ENCODE measurements at places on chromosomes 7 and 10.
A peak's percentile ranks its signal among the peaks of the same experiment; 100 is the strongest.

DNA sequence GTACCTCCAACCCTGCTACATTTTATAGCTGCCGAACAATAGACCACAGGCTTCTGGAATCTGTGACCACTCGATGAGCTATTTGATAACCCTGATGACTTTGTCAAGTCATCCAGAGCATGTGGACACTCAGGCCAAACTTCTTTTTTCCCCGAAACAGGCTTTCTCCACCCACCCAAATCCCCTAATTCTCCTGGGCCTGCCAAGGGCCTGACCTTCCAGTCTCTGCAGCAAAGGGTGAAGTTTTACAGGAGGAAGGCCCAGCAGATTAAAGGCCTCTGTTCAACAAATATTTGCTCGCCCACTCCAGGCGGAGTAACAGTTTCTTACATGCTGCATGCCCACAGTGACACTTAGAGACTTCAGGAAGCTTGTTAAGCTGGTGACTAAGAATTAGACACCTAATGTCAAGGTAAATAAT, 2.0 kb downstream of the JCAD start:
- no peak for DNase-seq

- no peak for DNase-seq
These were observed 144.7 kb upstream of the SEMA3A start for GRCh38 chr7:84339306-84339705.

DNA sequence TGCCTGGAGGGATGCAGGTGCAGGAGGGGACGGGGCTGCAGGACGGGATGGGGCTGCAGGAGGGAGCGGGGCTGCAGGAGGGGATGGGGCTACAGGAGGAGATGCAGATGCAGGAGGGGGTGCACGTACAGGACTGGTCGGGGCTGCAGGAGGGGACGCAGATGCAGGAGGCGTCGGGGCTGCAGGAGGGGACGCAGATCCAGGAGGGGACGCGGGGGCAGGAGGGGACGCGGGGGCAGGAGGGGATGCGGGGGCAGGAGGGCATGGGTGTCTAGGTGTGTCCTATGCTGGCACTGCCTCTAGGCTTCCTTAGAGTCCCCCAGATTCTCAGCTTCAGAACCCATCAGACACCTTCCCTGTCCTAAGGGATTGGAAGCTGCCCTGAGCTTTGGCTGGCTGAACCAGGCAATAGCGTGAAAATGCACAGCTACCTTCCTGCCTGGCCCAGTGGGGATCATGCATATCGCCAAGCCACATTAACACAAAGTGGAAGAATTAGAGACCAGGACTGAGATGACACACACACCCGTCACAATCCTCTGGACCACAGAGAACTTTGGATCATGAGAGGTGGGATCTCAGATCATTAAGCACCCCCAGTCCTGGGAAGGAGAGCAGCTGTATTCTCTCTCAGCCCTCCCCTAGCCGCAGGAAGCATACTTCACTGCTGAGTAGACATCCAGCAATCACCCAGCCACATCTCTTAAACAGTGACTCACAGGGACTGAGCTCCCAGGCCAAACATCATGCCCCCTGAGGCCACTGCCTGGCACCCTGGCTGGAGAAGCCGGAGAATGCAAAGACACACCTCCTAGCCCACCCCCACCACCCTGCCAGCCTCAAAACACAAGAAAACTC, 67.3 kb downstream of the VWA2 start:
- peak; percentile 87 for DNase-seq

DNA sequence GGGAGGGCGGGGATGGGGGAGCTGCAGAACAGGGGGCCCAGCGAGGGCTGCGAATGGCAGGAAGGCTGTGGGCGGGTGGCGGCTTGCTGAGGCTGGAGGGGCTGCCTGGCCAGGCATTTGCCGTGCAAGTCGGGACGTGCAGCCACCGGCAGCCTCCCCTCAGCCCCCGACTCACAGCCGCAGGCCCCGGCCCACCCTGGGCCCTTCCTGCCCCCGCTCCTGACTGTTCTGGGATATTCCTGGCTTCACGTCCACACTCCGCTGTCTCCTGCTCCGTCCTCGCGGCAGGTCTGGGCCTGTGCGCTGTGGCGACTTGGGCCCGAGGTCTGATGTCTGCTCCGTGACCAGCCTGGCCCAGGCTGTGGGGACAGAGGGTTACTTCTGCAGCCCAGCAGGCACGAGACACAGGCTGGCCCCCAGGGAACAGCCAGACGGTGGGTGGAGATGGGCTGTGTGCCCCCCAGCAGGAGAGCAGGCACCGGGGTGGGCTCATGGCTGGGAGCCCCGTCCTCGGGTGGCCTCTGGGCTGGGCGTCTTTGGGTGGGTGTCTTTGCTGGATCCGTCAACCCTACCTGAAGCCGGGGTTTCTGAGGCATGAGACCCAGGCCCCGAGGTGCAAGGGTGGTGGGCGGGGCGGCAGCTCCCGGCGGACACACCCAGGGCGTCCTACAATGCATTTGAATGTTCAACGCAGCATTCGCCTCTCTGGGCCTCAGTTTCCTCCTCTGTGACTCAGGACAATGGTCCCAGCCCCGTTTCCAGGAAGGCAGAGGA, 86.5 kb downstream of the FOXL3 start:
- no peak for DNase-seq

DNA sequence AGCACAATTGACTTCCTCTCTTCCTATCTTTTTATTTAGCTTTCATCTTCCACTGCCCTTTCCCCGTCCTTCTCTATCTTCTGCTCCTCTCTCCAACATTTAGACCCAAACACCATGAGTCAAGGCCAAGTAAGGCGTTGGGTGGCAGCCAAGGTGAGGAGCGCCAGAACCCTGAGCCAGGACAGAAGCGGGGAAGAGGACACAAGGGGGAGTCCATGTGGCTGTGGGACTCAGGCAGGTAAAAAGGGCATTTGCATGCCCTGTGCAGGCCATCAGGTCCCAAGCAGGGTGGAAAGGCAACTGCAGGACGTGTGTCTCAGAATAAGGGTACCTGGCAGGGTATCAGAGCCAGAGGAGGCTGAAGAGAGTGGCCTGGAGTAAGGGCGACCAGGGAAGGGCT, 192.4 kb upstream of the PFKP start:
- DNase-seq: no peak

DNA sequence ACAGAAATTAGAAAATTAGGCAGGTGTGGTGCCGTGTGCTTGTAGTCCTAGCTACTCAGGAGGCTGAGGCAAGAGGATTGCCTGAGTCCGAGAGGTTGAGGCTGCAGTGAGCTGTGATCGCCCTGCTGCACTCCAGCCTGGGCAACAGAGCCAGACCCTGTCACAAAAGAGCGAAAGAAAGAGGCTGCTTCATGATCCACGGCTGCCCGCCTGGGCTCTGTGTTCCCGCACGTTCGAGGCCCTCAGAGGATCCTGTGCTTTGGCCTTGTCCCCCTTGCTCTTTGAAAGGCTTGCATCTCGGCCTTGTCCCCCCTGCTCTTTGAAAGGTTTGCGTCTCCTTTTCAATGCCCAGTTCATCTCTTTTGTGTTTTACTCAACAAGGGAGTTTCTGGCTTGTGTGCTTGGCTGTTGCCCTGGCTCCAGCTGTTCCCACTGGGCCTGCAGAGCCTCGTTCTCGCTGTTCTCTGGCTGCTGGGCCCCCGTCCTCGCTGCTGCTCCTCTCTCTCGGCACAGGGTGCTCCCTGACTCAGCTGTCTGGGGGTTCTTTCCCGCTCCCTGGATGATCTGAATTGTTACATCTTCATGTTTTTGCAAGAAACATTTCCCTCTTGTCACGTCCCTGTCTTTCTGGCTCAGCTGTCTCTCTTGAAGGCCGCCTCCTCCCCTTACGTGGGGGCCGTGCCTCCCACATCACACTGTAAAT, 45.1 kb upstream of the INPP5A start:
- no peak for DNase-seq

DNA sequence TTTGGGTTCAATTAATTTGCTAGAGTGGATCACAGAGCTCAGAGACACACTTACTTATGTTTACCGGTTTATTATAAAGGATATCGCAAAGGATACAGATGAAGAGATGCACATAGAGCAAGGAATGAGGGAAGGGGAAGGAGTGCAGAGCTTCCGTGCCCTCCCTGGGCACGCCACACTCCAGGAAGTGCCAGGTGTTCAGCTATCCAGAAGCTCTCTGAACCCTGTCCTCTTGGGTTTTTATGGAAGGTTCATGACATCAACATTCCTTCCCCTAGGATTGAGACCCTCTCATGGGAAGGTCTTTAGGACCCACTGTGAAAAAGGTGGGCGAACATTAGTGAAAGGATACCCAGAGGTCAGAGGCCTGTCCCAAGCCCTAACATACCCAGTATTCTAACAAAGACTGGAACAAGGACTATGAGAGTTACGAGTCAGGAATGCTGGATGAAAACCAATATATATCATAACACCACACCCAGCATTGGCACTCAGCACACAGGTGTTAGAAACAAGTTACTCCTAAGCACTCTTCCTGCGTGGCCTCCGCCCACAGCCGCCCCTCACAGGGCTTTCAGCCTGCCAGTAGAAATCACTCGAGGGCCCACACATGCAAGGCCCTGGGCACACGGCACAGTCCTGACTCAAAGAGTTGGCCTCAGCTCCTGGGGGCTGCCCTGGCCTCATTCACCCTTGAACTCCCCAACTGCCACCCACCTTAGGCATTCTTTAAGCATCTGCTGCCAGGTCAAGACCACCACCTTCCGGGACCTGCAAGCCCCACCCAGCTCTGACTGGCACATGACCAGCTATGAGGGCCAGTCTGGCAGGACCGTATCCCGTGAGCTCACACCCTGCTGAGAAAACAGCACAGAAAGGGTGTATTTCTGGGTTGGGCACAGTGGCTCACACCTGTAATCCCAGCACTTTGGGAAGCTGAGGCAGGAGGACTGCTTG, 5.6 kb upstream of the AIFM2 start:
- DNase-seq: no peak

- no peak for DNase-seq
These were observed 24.2 kb downstream of the SORBS1 start for GRCh38 chr10:95536894-95537541.

DNA sequence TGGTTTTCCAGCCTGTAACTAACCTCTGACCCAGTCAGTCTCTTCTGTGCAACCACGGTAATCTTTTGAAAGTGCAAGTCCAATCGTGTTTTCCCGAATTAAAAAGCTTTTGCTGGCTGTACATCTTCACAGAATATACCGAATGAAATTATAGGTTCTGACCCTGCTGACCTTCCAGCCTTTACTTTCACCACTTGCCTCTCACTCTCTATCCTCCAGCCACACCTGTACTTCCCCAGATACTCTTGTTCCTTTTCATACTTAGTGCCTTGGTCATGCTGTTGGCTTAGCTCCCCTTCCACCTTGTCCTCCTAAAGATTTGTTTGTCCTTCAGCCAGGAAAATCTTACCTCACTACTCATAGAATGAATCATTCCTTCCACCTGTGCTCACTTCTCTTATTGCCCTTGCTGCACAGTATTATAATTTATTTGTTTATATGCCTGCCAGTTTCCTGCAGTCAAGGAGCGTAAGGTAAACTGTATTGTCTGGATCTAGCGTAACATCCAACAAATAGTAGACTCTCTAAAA, 2.3 kb upstream of the PNPLA8 start:
- no peak for DNase-seq

DNA sequence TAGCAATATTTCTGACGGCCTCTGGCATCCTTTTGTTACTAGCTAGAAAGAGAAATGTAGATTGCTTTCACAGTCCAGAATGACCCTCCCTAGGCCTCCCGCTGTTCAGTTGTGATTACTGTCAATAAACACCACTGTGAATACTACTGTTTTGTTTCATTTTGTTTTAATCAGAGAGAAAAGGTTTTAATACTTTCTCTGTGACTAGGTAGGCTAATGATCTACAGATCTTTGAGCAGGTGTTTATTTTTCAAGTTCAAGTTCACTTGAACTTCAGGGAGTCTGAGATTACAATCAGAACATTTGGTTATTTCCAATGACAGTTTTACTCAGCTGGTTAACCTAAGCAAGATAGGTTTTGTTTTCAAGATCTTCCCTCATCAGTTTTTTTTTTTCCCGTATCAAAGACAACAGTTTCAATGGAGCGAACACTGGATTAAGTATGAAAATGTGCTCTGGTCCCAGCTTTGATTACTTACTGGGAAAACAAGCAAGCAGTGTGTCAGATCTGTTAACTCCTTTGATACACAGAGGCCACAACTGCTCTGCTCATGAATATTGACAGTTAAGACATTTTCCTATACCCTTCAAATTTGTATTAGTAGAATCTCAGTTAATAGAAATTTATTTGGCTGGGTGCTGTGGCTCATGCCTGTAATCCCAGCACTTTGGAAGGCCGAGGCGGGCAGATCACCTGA, 34.8 kb downstream of the VKORC1L1 start:
- DNase-seq: no peak

DNA sequence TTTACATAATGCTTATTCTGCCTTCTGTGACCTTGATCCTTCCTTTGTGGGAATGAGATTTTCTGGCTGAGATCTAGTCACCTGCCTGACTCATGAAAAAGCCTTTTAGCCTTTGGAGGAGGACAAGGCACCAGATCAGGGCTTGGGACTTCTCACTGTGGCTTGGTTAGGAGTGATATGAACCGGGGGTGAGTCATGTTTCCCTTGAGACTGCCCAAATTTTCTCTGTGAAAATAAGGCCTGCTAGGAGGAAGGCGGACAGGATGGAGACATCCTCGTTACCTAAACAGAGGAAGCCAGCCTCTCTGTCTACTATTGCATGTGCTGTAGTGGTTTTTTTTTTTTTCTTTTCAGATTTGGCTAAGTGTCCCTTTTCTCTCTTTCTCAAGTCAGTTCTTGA, 57.8 kb downstream of the EVX1 start:
- peak; percentile 58 for DNase-seq

- DNase-seq: no peak
These were observed 21.2 kb downstream of the MAT1A start for GRCh38 chr10:80268266-80268665.

DNA sequence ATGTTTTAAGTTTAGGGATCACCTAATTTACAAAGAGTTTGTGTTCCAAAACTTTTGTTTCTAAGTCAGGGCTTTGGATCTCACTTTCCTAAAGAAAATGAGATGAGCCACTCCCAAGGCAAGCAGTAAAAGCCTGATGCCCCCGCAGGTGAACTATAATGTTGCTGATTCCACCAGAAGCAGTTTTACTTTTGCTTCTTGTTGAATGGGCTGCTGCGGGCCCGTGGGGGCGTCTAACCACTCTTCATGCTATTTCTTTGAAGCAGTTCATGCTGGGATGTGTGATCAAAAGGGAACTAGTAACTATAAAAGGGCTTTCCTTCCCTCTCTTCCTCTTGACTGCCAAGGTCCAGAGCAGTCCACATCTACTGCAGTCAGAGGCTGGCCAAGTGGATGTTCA, 118.7 kb upstream of the NEBL start:
- no peak for DNase-seq

DNA sequence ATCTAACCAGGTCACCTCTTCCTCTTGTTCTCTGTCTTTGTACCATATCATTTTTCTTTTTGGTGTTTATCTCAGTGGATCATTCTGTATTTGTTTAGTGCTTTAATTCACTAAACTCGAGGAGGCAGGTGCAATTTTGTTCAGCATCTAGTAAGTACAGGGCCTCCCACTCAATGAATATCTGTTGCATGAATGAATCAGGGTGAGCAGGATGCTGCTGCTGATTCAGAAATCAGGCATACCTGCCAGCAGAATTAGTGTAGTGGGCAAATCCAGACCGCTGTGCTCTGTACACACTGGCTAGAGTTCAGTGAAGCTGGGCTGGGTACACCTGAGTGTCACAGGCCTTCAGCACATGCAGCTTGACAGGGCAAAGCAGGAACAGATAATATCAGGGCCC, 511.9 kb downstream of the SUGCT start:
- no peak for DNase-seq

- no peak for DNase-seq
These were observed 74.4 kb downstream of the TPK1 start for GRCh38 chr7:144761493-144761892.
